ENCODE measurements at places on chromosomes 7 and 10.

- no peak for DNase-seq
Measured at GRCh38 chr7:96400518-96400917, 78.6 kb upstream of the SLC25A13 start.

DNA sequence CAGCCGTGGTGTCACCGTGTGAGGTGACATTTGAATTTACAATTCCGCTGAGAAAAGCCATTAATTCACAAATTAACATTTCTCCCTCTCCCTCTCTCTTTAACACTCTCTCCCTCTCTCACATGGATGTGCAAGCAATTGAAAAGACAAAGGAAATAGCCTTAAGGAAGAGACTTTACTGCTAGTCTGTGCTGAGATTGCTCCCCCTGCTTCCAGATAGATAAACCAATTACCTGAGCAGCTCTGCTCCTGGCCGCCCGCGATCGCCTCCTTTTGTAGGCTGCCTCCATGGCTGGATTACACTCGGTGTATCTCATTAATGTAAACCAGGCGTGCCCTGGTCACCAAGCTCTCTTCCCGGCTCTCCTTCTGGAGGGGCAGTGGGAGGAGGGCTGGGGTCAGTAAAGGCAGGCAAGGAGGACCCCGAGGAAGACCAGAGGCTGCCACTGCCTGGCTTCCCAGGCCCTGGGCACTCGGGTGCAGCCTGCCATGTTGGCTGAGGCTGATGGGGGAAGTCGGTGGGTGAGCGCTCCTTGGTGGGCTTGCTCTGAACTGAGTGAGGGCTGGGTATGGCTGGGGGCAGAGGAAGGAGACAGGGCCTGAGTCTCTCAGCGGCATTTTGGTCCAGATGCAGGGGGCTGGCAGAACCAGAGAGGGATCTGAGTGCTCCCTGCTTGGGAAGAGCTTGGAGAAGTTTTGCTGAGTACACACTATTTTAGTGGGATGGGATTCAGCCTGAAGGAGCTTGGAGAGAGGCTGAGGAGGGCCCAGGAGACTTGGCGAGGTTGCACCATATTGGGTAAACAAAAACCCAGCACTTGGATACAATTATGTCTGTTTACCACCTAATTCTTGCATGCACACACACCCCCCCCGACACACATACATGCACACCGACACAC is 42.9 kb downstream of the PAX2 start:
- no peak for DNase-seq

GRCh38 chr10:1641402-1641801 is 95.9 kb downstream of the ADARB2 start:
- no peak for DNase-seq

GRCh38 chr10:74078037-74078436 is 72.6 kb downstream of the AP3M1 start:
- DNase-seq = no peak

DNA sequence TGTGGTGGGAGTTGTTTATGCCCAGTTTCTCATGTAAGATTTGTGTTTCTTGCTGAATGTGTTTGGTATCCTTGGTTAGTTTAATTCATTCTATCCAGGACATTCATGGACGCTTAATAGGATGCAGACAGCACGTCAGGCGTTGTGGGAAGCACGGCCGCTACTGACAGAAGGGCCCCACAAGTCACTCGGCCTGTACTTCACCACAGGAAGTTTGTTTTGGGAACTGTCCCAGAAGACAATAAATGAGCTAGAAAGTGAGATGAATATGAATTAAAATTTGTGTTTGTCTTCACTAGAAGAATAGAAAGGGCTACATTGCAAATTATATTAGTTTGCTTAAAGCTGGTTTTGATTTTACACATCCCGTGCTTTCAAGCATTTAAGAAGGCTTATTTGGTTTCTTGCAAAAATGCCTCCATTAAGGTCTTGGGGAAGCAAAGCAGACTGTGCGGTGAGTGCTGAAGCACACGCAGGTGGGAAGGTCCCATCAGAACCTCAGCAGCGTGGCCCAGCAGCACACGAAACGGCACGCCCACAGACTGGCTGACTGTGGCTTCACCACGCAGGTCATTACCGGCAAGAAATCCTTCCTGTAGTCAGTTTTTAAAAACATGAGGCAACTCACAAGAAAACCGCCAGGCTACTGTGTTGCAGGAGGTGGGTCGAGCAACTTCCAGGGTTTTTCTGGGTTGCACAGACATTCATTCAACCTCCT is 74.1 kb downstream of the VIPR2 start:
- DNase-seq = no peak

- DNase-seq = no peak
Measured at GRCh38 chr7:85529201-85529600, 342.3 kb upstream of the SEMA3D start.

GRCh38 chr10:78616125-78616695 is 452.6 kb upstream of the ZMIZ1 start:
- DNase-seq = no peak

DNA sequence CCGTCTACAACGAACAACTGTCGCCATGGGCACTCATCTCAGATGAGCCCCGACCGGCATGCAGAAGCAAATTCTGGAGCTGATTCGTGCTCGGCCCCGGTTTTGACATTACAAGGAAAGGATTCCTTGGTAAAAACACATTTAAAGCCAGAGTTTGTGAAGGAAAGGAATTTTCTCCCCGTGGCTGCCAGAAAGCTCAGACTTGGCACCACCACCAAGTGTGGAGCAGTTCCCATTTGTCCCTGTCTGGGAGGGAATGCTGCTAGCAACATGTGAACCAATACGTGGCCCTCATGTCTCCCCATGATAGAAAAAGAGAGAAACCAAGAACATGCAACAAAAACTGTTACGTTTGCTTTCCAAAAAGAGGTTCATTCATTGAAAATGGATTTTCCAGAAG is 55.2 kb upstream of the DDC start:
- DNase-seq = no peak

DNA sequence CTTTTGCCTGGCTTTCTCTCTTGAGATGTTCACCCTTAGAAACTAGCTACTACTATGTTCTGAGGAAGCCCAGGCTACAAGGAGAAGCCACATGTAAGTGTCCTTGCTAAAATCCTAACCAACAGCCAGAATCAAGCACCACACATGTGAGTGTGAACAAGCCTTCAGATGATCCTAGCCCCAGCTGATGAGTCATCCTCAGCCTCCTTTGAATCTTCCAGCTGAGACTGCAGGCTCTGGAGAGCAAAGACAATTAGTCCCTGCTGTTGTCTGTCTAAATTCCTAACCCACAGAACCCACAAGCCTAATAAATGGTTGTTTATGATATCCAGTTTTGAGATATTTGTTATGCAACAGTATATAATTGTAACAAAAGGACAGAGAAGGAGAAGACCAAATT is 92.8 kb upstream of the TAC1 start:
- DNase-seq = no peak

GRCh38 chr7:140902303-140902953 is 22.3 kb downstream of the BRAF start:
- peak; percentile 57 for DNase-seq

DNA sequence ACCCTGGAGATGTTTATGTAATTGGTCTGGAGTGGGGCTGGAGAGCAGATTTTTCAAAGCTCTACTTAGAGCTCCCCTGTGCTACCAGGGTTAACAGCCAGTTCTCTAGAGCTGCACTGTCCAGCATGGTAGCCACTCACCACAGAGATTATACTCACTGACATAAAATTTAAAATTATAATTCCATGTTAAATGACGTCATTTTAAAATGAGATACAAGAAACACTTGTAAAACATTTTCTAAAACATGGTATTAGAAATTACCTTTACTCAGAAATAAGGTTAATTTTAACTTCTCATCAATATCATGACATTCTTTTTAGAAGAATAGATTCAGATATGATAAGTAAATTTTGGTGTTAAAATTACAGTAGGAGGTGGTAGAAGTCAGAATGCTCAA is 306.2 kb upstream of the LRRN3 start:
- DNase-seq = no peak

DNA sequence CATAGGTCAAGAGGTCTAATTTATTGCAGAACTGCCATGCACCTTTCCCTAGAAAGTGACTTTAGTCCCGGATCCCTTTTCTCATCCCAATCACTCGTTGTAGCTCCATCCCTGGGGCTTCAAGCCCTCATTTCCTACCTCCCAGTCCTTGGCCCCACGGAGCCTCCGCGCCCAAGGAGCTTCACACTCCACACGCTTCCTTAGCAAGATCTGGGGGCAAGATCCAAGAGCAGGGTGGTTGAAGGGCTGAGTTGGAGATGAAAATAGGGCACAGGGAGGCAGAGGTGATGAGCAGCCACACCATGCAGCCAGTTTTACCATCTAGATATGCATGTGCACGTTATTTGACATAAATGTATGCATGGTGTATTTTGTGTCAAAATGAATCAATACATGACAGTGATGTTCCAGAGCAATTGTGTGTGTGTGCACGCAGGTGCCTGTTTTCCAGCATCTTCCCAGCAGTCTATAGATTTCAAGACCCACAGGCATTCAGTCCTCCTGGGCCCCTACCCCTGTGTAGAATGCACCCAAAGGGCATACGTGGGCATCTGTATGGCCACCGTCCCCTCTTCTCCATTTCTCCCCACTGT is 6.0 kb upstream of the TRPV6 start:
- DNase-seq = no peak

DNA sequence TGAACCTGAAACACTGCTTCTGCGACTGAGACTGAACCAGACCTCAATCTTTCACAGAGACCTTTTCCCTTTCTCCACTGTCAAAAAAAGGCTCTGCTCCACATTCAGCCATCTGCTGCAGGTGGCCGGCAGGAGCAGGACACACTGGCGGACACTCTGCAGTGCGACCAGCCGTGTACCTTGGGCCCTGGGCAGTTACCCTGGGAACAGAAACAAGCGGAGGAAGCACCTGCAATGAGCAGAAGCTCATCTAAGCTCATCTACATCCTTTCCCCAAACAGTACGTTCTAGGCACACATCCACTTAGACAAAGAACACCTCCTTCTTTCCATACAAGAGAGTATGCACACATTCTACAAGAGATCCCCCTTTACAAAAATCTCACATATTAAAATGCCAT is 22.8 kb downstream of the VOPP1 start:
- DNase-seq = no peak

GRCh38 chr7:52962402-52963076 is 72.9 kb upstream of the POM121L12 start:
- no peak for DNase-seq

DNA sequence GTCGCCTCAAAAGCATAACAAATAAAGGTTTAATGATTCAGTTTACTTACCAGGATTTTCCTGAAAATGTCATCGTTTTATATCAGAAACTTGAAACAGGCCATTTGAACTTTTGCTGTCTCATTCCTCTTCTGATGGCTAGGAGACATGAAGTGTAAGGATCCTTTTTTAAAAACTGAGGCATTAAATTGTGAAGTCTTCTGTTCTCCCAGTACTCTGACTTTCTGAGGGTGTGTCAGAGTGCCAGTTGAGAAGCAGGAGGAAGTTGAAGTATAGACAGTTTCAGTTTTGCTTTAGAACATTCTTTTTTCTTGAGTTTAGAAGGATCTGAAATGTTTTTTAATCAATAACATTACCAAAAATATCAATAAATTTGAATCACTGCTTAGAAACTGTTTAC is at the start of gene SAMD9L:
SAMD9L (minus strand) TSS at position 242 of the 400 bp plus-strand sequence. CDS start 12,414 bp downstream, outside the sequence.
- peak; percentile 12 for DNase-seq

GRCh38 chr7:130350945-130351790 is 6.6 kb downstream of the CPA5 start:
- DNase-seq = no peak

DNA sequence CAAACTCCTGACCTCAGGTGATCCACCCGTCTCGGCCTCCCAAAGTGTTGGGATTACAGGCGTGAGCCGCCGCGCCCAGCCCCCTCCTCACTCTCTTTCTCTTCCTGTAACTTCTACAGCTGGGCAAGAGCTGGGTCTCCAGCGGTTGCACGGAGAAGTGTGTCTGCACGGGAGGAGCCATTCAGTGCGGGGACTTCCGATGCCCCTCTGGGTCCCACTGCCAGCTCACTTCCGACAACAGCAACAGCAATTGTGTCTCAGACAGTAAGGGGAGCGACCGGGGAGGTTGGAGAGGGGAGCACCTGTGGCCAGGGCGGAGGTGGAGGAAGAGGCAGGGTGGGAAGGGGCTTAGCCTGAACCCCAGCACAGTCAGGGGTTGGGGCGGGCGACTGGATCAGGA is 41.4 kb downstream of the EPHB4 start:
- no peak for DNase-seq

GRCh38 chr7:3974329-3974728 is 673.3 kb downstream of the SDK1 start:
- no peak for DNase-seq

GRCh38 chr10:80200259-80200658 is 5.1 kb downstream of the ANXA11 start:
- DNase-seq = no peak

DNA sequence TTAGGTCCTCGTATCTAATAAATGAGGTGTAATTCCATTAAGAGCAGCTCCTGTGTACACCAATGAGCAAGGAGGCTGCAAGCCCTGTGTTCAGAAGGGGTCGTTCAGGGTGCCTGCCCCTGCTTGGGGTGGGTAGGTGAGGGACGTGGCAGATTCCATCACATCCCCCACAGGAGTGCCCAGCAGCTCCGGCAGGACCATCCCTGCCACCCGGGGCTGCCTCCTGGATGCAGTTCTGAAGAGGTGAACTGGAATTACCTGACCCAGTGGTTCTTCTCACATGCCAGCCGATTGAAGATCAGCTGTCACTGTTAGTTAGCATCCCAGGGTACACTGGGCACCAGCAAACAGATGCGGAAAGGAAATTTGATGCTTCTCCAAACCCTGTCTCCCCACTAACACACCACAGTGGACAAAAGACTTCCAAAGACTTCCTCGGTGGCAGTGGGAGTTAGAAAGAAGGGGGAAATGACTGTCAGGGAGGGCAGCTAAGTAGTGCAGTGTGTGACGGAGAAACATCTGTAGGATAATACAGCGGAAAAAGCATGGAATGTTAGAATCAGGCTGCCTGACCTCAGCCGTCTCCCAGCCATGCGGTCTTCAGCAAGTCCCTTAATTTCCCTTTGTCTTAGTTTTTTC is 313.6 kb upstream of the ZMIZ1 start:
- DNase-seq = no peak

- DNase-seq = no peak
Measured at GRCh38 chr10:45515630-45516029, 141.6 kb downstream of the ALOX5 start.

- no peak for DNase-seq
Measured at GRCh38 chr7:129327076-129327475, 102.2 kb downstream of the AHCYL2 start.

DNA sequence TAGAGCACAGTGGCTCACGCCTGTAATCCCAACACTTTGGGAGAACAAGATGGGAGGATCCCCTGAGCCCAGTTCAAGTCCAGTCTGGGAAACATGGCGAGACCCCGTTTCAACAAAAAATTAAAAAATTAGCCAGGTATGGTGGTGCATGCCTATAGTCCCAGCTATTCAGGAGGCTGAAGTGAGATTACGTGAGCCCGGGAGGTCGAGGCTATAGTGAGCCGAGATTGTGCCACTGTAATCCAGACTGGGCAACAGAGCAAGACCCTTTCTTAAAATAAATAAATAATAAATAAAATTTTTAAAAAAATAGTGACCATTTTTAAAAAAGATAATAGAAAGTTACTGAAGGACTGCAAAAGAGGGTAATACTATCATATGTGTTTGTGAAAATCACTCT is 28.8 kb downstream of the MTPAP start:
- DNase-seq = no peak

- DNase-seq = no peak
Measured at GRCh38 chr10:130422366-130423324, 286.5 kb downstream of the GLRX3 start.

Measured in CD8-positive, alpha-beta memory T cell (primary cell).